ENCODE measurements at places on chromosomes 7 and 10.

DNA sequence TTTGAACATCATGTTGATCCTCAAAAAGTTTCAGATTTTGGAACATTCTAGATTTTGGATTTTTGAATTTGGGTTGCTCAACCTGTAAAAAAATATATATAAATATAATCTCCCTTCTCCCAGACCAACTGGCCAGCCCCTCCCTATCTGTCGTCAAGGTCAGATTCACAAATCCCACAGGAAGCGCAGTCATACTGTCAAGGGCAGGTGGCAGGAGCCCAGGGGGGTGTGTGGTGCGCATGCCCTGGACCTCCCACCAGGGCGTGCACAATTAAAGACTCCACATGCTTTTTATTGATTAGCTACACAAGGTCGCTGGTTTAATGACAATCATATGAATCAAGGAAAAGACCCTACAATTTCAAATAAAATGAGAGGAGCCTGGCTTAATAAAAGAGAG lies 77.0 kb upstream of the EEPD1 start:
- DNase-seq: no peak

- peak; percentile 54 for DNase-seq
Observed at GRCh38 chr7:81937091-81937490, 167.2 kb upstream of the HGF start.

DNA sequence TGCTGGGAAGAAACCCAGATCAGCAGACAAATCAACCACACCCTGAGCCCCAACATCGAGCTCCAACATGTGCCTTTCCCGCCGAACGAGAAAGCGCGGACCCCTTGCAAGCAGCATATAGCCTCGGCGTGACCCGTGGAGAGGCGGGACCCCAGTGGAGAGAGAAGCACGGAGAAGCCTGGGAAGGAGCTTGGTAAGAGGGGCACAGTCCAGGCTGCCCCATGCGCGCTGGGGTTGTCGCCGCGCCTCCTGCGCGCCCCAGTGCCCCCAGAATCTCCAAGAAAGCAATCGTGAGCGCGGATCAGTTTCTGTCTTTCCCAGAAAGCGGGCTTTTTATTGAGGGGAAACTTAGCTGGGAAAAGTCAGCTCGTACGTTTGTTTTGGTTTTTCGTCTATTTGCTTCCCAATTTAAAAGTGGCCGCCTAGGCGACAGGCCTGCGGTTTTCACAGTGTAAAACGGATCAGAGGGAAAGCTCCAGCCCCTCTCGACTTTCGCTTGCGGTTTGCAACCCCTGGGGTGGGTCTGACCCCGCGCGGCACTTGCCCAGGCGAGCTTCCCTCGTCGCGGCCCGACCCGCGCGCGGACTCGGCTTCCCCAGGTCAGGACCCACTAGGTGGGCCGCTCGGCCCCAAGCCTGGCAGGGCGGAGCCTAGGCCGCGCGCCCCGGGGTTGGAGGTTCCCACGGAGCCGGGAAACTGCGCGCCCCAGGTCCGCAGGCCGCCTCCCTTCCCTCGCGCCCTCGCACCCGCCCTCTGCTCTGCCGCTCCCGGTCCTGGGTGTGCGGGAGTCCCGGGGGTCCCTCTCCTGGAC lies 31.1 kb downstream of the SKIDA1 start:
- no peak for DNase-seq

- DNase-seq: no peak
Observed at GRCh38 chr10:69335613-69336012, 57.3 kb downstream of the HK1 start.

GRCh38 chr7:24438232-24438631 lies 135.0 kb upstream of the PALS2 start:
- DNase-seq: no peak

DNA sequence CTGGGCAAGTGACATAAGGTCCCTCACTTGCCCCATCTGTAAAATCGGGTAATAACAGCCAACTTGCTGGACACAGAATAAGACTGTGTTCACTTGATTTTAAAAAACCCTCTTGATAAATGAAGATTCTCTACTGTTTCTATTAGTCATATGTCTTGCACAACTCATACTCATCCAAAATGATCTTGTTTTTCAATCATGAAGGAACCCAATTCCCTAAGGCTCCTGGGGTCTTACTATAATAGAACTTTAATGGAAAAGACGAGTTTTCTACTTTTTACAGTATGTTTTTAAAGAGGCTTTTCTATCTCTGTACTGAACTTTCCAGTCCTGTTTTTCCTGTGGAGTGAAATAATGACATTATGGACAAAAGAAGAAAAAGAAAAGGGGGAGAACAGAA lies 103.8 kb downstream of the ARID5B start:
- peak; percentile 28 for DNase-seq

DNA sequence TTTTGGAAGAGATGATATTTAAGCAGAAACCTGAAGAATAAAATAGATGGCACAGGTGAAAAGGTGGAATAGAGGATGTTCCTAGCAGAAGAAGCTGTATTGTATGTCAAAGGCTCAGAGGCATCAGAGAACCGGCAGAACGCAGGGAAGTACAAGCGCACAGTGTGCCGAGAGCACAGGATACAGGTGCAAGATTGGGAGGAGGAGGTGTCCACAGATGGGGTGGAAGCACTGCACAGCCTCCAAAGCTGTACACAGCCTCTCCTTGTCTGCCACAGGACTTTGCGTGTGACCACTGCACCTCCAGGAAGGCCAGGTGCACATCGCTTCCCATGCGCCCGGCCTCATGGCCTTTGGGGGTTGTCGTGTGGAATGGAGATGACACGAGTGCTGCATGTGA lies 23.3 kb upstream of the SEC61G start:
- DNase-seq: no peak

- no peak for DNase-seq
Observed at GRCh38 chr10:48257407-48257961, 17.0 kb downstream of the FRMPD2 start.

GRCh38 chr10:98778277-98778759 lies 331.6 kb upstream of the HPS1 start:
- no peak for DNase-seq

Data from fibroblast of pulmonary artery (primary cell).